ENCODE measurements at places on chromosomes 2 and 18.
A peak's percentile ranks its signal among the peaks of the same experiment; 100 is the strongest.

- peak; percentile 6 for DNase-seq
Observed at GRCh38 chr2:39871291-39871761, 92.3 kb upstream of the THUMPD2 start.

DNA sequence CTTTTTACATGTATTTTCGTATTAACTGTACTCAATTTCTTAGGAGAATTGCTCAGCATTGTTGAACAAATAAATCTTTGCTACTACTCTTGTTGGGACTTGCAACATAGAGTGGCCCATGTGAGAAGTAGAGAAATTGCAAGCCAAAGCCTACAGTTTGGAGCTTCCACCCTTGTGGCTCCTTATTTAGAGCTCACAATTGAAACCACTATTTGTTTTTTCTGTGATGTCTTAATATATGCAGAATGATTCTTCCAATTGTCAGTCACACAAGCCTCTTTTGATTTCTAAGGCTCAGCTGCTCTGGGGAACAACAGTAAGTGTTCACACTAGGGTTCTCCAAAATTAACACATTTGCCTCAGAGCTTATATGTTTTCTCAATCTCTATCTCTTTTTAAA, 60.2 kb upstream of the GALNT13 start:
- no peak for DNase-seq

- no peak for DNase-seq
Observed at GRCh38 chr18:35077937-35078336, 36.7 kb downstream of the MAPRE2 start.

DNA sequence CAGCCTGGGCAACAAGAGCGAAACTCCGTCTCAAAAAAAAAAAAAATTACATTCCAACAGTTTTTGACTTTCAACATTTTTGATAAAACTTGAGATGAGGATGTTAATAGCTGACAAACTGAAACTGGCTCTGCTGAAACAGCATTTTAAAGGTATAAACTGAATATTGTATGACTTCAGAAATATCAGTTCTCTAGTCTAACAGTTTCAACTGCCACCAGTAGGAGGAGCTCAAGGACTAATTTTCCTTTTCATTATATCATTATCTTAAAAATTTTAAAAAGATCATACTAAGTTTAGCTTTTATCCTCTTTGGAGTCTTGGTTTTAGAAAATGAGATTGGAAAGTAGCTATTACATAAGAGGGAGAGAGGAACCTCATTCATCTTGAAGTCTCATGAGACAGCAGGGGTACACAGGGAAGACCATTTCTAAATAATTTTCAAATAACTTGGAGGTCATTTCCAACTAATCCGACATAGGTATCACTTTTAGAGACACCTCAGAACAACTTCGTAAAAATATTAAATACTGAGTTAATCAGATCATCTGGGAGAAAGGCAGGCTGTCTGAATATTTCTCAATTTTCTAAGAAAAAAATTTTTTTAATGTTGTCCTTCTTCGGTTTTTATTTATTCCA, 37.6 kb upstream of the MCM6 start:
- DNase-seq, result peak; percentile 51

DNA sequence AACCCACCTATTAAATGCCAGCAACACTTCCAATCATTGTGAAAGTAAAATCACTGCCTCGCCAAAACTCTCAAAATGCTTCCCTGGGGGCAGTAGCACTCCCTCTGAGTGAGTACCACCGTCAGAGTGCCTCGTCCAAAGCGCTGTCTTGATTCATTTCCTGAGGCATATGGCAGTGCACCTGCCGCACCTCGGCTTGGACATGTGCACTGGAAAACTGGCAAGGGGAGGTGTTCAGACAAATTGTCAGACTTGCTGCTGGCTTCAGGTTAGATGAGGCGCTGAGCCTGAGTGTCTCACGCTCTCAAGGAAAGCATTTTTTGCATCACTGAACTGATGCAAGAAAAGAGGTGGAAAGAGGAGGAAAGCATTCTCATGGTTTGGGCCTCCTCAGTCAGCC, 132.8 kb downstream of the ATL2 start:
- DNase-seq, result no peak

GRCh38 chr2:47232738-47233415, 77.8 kb upstream of the STPG4 start:
- no peak for DNase-seq

- DNase-seq, result peak; percentile 52
Observed at GRCh38 chr2:95296880-95297487, at the start of gene KCNIP3. TSS of gene KCNIP3 (plus strand) at chr2:95297347. CDS start at chr2:95297439, 92 bp downstream.

GRCh38 chr18:68083131-68083530, 566.6 kb upstream of the DSEL start:
- no peak for DNase-seq

DNA sequence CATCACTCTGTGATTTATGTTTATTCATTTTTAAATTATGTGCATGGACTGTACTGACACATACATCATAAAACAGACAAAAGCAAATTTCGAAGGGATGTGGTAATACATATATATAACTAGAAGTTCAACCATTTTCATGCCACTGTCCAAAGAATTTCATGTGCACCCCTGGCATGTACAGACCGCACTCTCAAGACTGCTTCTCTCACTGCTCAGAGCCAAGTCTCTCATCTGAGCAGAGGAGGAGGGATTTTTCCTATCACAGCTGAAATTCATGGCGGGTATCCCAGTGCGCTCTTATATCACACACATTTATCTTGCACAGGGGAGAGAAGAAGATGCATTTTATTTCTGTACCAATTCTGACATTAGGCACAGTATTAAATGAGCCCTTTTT, 5.9 kb downstream of the TMEM178A start:
- no peak for DNase-seq

DNA sequence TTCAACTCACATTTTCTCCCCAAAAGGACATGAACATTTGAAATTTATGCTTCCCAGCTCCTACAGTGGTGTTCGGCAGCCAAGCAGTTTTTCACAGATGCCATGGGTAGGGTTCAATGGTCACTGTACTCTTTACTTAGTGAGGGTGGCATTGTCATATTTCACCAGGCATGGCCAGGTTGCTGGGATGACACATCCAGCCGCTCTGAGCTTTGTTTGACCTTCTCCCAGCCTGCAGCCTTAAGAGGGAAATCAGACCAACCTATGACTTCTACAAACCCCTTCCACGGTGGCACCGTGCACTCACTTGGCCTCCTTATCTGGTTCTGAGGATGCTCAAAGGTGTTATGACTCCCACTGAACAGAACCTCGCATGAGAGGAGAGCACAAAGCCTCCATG, 108.4 kb upstream of the SH3BP4 start:
- DNase-seq, result no peak

DNA sequence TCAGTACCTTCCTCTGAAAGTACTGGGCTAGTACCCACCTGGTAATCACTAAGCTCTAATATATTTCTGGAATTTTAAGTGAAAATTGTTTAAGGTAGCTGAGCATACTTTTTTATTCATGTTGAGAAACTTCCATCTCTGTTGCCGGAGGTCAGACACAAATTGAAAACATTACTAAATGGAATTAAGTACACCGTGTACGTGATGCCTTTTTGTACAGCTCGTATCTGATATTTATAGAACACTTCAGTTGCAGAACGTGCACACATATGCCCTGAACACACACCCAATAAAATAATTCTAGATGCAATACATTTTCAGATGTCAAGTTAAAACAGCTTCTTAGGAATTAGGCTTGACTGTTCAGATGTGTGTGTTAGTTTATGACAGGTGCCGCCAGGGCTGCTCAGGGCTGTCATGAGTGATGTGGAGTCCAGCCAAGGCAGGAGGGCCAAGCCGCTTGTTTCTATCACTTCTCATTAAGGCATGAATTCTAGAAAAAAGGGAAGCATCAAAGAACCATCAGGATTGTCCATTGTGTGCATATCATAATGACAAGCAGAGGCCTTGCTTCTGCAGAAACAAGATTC, 80.9 kb upstream of the FOSL2 start:
- no peak for DNase-seq

DNA sequence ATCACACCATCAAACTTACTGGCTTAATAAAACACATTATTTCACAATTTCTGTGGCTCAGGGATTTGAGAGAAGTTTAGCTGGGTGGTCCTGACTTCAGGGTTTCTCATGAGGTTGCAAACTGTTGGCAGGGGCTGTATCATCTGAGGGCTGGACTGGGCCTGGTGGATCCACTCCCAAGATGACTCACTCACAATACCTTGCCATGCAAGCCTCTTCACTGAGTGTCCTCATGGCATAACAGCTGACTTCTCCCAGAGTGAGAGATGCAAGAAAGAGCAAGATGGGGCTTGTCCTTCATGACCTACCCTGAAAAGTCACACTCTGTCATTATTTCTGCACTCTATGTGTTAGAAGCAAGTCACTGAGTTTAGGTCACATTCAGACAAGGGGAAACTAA, 73.8 kb downstream of the AQP4 start:
- DNase-seq, result no peak

DNA sequence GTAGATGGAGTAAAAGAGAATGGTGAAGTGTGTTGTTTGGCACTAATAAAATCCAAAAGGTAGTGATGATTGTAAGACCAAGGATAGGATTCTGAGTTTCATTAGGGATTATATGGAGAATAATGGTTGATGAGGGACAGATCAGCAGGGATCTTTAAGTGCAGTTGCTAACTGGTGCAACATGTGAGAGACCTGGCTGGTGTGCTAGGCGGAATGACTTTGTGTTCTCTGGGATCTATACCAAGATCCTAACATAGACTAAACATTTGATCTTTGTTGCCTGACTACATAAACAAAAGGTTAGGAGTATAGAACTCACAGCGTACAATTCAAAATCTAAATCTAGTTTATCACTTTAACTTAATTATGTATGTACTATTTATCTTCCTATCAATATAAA, 135.4 kb downstream of the PTRHD1 start:
- DNase-seq, result no peak

DNA sequence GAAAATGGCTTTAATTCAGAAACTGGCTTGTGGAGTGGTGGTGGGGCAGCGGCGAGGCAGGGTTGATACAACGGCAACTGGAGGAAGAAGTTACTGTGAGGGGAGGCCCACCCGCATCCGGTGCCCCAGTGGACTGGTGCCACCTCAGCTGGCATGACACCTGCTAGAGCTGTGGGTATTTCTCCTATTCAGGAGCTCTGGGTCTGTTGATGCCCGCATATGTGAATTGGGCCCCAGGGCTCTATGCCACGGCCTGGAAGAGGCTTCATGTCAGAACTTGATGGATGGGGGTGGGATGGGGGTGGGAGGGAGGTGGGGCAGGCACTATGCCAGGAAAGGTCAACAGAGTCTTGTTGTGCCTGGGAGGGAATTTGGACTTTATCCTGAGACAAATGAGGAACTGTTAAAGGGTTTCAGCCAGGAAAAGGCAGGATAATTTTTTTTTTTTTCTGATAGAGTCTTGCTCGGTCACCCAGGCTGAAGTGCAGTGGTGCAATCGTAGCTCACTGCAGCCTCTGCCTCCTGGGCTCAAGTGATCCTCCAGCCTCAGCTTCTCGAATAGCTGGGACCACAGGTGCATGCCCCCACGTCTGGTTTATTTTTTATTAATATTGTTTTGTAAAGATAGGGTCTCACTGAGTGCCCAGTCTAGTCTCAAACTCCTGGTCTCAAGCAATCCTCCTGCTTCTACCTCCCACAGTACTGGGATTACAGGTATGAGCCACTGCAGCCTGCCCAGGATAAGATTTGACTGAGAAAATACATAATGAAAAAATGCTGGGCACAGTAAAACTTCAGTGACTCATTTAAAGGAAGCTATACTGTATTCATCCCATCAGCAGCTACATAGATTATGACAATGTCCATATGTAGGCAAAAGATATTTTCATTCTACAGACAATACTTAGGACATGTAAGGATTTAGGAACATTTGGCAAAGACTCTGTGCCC, 52.6 kb downstream of the SH2D6 start:
- DNase-seq, result no peak

DNA sequence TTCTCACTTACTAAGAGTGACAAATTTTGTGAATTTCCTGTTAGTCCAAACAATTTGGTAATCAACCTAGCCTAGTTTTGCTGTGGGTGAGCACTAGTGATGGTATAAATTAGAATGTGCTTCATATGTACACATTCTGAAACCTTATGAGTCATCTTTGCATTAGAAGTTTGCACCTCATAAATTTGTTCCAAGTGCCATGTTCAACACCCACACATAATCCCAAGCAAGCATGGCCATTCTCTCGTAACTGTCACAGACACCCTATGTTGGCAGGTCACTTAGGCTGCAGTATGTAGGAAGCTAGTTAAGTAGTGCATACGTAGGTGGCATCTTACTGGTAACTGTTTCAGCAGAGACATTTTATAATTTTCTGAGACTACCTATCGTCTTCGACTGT, 46.9 kb downstream of the NAB1 start:
- DNase-seq, result no peak

DNA sequence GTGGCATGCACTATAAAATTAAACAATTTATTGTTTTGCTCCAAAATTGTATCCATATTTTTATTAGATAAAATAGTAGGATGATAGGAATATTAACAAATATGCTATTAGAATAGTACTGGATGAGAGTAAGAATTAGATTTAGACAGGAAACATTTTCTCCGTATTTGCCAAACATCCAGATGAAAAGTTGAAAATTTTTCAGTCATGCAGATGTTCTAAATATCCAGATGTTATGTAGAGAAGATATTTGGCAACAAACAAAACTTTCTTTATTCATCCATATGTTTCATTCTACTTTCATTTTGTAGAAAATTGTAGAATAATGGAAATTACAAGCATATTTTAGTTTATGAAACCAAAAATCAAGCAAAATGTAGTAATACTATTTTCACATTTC, 45.2 kb upstream of the NEUROD1 start:
- DNase-seq, result no peak

DNA sequence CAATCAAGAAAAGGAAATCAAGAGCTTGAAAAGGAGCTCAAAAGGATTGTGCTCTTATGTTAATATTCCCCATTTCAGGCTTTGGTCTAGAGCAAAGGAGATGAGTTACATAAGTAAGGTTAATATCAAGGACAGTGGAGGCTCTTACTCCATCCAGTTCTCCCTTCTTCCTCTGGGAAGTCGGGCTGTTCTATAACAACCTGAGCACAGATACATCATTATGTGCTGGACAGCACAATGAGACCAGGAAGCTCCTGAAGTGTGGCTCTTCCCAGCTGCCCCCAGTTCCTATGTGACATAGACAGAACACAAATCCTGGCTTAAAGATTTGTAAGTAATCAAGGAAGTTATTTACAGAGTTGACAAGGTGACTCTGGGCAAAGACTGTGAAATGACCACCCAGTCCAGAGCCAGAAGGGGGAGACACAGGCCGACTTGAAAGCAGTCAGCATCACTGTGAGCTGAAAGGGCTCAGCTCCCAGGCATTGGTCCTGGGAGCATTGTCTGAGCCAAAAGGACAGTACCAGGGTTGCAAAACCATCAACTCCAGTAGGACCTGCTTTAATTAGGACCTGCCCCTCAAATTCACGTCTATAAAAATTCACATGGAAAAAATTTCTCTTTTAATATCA, 917.6 kb upstream of the ACVR2A start:
- peak; percentile 84 for DNase-seq

DNA sequence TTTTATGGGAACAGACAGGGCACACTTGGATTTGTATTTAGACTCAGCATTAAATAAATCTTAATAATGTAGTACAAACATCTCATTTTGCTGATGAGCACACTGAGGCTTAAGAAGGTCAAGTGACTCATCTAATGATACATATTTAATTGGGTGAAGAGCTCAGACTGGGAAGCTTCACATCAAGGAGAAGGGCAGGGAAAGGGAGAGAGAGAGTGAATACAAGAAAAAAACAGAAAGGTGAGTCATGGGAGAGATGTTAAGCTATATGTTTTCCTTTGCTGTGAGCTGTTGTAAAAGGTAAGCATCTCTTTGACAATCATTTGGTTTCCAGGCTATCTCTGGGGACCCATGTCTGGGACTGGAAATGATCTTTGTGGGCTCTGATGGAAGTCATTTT, 277.8 kb downstream of the SETBP1 start:
- no peak for DNase-seq
